Endothelial cell of umbilical vein (primary cell): ENCODE measurements at places on chromosomes 1 and 21. TPM values are rescaled to one million over a fixed set of nuclear protein-coding genes. Genes with fewer than 3 reads are reported as not detected.
A peak's percentile ranks its signal among the peaks of the same experiment; 100 is the strongest.

DNA sequence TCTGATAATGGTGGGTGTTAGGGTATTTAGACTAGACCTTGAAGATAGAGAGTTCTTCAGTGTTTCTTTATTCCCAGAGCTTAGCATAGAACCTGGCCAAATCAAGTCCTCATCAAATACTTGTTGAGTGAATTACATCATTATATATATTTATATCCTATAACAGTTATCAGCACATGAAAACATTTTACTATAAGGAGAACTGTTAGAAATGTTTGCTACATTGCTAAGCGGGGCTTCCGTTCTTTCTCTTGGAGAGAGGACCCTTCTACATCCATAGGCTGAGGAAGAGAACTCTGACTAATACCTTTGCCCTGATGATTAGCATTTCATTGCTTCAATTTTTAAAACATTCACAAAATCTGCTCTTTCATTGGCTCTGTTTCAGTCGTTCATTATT is 66.5 kb upstream of the NBL1 start:
- H3K4me1 ChIP-seq, result no peaks in the 10 kb centered on the region
- H3K27me3 ChIP-seq, result peaks cover 6% of the 10 kb centered on the region
- no peak overlapping the region for H3K4me3 ChIP-seq
- DNase-seq, result no peak
- no peaks in the 10 kb centered on the region for H3K36me3 ChIP-seq
- no peak overlapping the region for H3K27ac ChIP-seq

Gene VANGL2
- not detected in 2 replicates for total RNA-seq

- no peaks in the 10 kb centered on the region for H3K36me3 ChIP-seq
- H3K4me3 ChIP-seq, result no peak overlapping the region
- H3K27me3 ChIP-seq, result no peaks in the 10 kb centered on the region
- H3K4me1 ChIP-seq, result no peaks in the 10 kb centered on the region
- H3K27ac ChIP-seq, result no peak overlapping the region
Measured at GRCh38 chr1:106753066-106753465, 303.4 kb upstream of the PRMT6 start.

Gene SYPL2
- total RNA-seq, result not detected in 2 replicates

- no peaks in the 10 kb centered on the region for H3K4me1 ChIP-seq
- no peak for DNase-seq
- H3K27me3 ChIP-seq, result no peaks in the 10 kb centered on the region
- H3K4me3 ChIP-seq, result no peak overlapping the region
- no peak overlapping the region for H3K27ac ChIP-seq
- no peaks in the 10 kb centered on the region for H3K36me3 ChIP-seq
Measured at GRCh38 chr1:118866330-118866729, 121.8 kb downstream of the TBX15 start.

Gene KCNK2
- 0.18 and 0.46 TPM in 2 replicates for total RNA-seq

DNA sequence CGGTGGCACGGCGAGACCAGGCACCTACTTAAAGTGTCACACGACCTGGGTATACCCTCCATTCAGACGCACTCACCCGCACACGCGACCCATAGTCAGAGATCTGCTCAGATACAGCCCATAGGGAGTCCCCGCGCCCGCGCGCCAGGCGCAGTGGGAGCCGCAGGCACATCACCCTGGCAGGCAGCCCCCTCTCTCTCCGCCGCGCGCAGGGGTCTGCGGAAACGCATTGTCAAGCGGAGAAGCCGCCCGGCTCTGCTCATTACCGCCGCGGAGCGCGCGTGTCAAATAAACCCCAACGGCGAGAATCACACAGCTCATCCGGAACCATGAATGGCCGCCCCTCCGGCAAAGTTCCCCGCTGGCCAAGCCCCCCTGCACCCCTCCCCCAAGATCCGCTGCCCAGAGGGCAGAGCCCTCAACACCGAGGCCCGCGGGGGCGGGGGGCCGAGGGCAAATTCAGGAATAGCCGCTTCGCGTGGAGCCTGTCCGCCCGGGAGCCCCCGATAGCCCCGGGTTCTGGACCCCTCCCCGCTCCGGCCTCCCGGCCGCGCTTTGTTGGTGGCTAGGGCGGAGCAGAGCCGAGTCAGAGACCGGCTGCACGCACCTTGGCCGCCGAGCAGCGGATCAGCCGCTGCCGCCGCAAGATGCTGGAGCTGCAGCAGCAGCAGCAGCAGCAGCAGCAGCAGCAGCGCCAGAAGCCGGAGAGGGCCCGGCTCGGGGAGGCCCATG is 522 bp downstream of the LRP8 start:
- H3K4me1 ChIP-seq, result peaks cover 16% of the 10 kb centered on the region
- no peaks in the 10 kb centered on the region for H3K36me3 ChIP-seq
- H3K27ac ChIP-seq, result peak overlapping the region; percentile 81

- no peaks in the 10 kb centered on the region for H3K36me3 ChIP-seq
- no peaks in the 10 kb centered on the region for H3K27me3 ChIP-seq
- no peak for DNase-seq
- no peak overlapping the region for H3K27ac ChIP-seq
- H3K4me3 ChIP-seq, result no peak overlapping the region
- no peaks in the 10 kb centered on the region for H3K4me1 ChIP-seq
Measured at GRCh38 chr1:164796916-164797315, 237.9 kb downstream of the PBX1 start.

- DNase-seq, result no peak
- no peak overlapping the region for H3K4me3 ChIP-seq
- H3K27ac ChIP-seq, result no peak overlapping the region
- H3K4me1 ChIP-seq, result no peaks in the 10 kb centered on the region
Measured at GRCh38 chr1:241101622-241102021, 255.4 kb downstream of the RGS7 start.

DNA sequence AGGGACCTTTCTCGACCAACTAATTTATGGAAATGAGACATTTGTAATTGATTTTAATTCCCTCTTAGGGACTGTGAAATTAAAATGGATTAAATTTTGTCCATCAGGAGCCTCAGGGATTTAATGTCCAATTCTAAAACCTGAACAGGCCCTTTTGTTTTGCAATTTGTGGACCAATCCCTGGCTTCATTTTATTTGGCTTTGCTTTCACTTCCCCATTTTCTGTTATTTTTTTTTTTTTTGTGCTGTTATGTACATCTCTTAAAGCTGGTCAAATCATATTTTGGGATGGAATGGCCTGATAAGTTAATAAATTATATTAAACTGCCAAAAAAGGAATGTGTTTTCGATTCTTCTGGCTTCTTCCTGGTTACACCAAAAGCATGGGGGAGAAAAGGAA is 28.9 kb downstream of the ZSCAN20 start:
- DNase-seq, result no peak
- no peak overlapping the region for H3K27ac ChIP-seq
- no peak overlapping the region for H3K4me3 ChIP-seq

GRCh38 chr1:169326956-169327268 is 40.7 kb downstream of the NME7 start:
- H3K27ac ChIP-seq, result peak overlapping the region; percentile 23
- H3K4me1 ChIP-seq, result peaks cover 17% of the 10 kb centered on the region
- no peaks in the 10 kb centered on the region for H3K27me3 ChIP-seq
- H3K4me3 ChIP-seq, result no peak overlapping the region
- no peaks in the 10 kb centered on the region for H3K36me3 ChIP-seq

Gene CCDC190
- total RNA-seq, result 4.5 and 9.0 TPM in 2 replicates

DNA sequence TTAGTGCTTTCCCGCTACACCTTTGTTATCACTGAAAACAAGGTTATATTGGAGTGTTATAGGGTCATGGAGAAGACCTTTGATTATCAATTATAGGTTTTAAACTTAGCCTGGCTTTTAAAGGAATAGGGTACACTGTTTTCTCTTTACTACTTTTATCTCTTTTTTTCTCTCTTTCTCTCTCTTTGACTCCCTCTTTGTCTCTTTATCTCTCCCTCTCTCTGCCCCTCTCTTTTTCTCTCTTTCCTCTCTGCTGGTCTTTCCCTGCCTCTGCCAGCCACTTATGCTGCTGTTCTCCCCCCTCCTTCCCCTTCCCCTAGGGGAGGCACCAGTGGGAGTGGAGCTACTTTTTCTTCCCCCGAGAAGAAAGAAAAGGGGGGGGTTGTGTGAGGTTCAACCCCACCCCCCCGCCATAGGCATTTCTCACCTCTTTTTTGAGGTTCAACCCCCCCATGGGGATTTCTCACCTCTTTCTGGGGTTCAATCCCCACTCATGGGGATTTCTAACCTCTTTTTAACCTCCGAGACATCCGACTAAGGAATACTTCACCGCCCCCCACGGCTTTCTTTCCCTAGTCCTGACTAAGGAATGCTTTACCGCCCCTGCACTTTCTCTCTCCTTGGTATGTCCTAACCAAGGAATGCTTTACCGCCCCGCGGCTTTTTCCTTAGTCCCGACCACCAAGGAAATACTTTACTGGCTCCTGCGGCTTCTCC is 17.2 kb upstream of the ZBTB8B start:
- no peaks in the 10 kb centered on the region for H3K36me3 ChIP-seq
- H3K27ac ChIP-seq, result no peak overlapping the region
- peaks cover 4% of the 10 kb centered on the region for H3K4me1 ChIP-seq
- no peak overlapping the region for H3K4me3 ChIP-seq
- no peak for DNase-seq

- no peaks in the 10 kb centered on the region for H3K27me3 ChIP-seq
- DNase-seq, result no peak
- no peak overlapping the region for H3K4me3 ChIP-seq
- H3K36me3 ChIP-seq, result no peaks in the 10 kb centered on the region
- H3K27ac ChIP-seq, result no peak overlapping the region
- peaks cover 6% of the 10 kb centered on the region for H3K4me1 ChIP-seq
Measured at GRCh38 chr1:147626739-147627138, 43.6 kb downstream of the ACP6 start.

Gene ERICH3
- total RNA-seq, result not detected in 2 replicates
